ENCODE measurements at places on chromosomes 16 and 17. TPM values are rescaled to one million over a fixed set of nuclear protein-coding genes. Genes with fewer than 3 reads are reported as not detected.

The MYOCD gene
- 0.58 TPM for polyA plus RNA-seq

The RHBDF1 gene
- 12.0 TPM for polyA plus RNA-seq

- DNase-seq = no peak
Observed at GRCh38 chr17:7959503-7960253, 27.7 kb downstream of the CNTROB start.

GRCh38 chr16:728131-728889 lies 1.4 kb downstream of the HAGHL start:
- peak; percentile 87 for DNase-seq
